Right cardiac atrium (tissue), 5 donors: ENCODE measurements at places on chromosomes 1 and 21. TPM values are rescaled to one million over a fixed set of nuclear protein-coding genes. Genes with fewer than 3 reads are reported as not detected.
A peak's percentile ranks its signal among the peaks of the same experiment; 100 is the strongest.

Gene CLEC20A
- polyA plus RNA-seq = 0.16 TPM

Gene BCL2L15
- 0.09 TPM for polyA plus RNA-seq

Gene SAMSN1
- polyA plus RNA-seq = 1.9 TPM

Gene PLPPR4
- 0.29 TPM for polyA plus RNA-seq

Gene BCAR3
- polyA plus RNA-seq = 10.1 TPM

Gene PHLDA3
- polyA plus RNA-seq = 18.1 TPM

DNA sequence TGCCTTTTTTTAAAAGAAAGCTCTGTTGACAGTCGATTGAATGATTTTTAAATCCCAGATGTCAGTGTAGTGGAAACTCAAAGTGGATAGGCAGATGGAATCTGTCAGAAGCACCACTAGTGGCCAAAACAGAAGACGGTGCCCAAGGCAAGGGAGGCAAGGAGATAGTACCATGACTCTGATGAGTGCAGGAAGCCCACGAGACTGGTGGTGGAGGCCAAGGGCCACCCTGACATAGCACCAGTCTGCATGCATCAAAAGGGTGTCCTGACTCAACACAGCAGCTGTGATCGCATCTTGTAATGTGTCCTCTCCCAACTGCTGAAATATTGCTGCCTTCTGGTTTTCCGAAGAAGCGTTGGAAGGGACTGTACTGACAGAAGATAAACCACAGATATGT, 124.1 kb upstream of the PAPPA2 start:
- no peak for DNase-seq

GRCh38 chr1:29565490-29565889, 329.2 kb downstream of the PTPRU start:
- DNase-seq = no peak

DNA sequence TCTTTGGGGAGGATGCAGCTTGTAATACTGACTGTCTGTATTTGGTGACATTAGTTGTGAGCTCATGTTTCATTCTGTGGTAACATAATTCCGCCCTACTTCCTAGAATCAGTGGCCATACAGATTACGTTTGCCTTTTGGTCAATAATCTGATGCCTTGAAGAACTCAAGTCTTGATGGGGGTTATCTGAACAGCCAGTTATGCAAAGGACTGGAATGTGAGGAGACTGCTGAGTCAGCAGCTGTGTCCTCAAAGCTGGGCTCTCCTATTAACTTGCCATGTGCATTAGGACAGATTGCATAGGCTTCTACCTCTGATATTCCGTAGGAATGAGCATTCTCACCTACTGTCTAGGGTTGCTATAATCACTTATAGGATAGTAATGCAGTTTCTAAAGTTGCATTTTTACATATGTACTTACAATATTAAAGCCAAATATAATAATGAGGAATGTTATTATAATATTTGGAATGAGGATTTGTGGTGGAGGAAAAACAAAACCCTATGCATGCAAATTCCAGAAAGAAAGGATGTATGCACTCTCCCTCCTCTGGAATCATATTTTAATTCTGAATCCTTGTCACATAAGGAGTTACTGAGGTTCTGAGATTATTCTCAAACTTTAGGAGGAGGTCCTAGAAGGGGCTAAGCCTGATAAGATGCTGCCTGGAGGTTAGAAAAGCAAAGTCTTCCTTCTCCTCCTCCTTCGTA, 116.0 kb downstream of the NOS1AP start:
- no peak for DNase-seq

GRCh38 chr21:16624479-16625118, 888.2 kb upstream of the CXADR start:
- DNase-seq = no peak

- DNase-seq = peak; percentile 35
Observed at GRCh38 chr1:119714583-119714982, 2.8 kb downstream of the PHGDH start.

DNA sequence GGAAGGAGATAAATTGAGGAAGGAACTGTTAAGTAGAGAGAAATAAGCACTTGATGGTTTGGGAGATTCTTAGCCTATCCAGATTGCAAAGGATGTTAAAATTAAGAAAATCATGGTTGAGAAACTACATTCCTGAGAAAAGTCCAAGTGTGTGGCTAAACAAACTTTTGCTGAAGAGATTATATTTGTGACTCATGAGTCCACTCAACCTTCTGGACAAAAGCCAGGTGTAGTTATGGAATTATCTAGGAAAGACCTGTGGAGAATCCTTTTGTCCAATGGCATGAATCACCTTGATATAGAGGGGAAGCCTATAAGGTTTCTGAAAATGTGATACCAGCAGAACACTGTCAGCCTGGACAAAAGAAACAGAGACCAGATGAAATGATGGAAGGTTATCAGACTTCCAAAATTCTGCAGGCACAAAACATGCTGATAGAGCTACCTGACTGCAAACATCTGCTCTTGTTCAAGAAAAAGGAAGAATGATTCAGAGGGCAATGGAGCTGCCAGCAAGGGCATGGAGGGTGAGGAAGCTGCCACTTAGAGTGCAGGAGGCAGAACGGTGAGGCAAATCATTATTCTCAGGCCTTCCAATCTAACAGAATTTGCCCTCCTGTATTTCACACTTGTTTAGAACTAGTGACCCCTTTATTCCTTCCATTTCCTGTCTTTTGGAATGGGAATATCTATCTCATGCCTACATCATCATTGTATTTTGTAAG, 300.6 kb upstream of the PRMT6 start:
- DNase-seq = no peak
